Endothelial cell of umbilical vein (primary cell): ENCODE measurements at places on chromosomes 3 and 15. TPM values are rescaled to one million over a fixed set of nuclear protein-coding genes. Genes with fewer than 3 reads are reported as not detected.
A peak's percentile ranks its signal among the peaks of the same experiment; 100 is the strongest.

SOX2 gene
- 0.13 TPM in 1 of 2 replicates, not detected in the other for total RNA-seq

FGD5 gene
- total RNA-seq = 134 and 141 TPM in 2 replicates

HDC gene
- total RNA-seq = not detected in 2 replicates

LMCD1 gene
- total RNA-seq = 11.1 and 14.5 TPM in 2 replicates

CDHR4 gene
- total RNA-seq = not detected in 2 replicates

AGBL1 gene
- total RNA-seq = not detected in 2 replicates

RTP3 gene
- total RNA-seq = not detected in 2 replicates

RBP2 gene
- not detected in 2 replicates for total RNA-seq

PEX5L gene
- total RNA-seq = not detected in 2 replicates

GHRL gene
- not detected in 2 replicates for total RNA-seq

GUCA1C gene
- total RNA-seq = not detected in 2 replicates

DNA sequence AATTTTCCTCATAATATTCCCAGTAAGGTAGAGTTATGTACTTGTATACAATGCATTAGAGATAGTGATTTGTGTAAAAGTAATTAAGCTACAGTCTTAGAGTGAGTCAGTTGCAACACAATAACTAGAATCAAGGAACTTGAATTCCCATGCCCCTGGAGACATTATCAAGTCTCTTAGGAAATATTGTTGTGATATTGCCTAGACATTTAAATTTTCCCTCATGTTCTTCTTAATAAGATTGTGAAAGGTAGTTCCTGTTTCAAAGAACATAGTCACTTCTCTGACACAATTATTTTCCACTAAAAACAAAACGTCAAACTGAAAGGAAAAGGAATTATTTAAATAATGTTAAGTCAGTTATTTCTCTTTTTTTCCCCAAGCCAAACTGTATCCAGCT, 13.0 kb upstream of the ATP1B3 start:
- H3K4me1 ChIP-seq = peaks cover 19% of the 10 kb centered on the region
- no peak overlapping the region for H3K4me3 ChIP-seq
- no peaks in the 10 kb centered on the region for H3K36me3 ChIP-seq
- peak; percentile 30 for DNase-seq

- H3K27me3 ChIP-seq = peaks cover 22% of the 10 kb centered on the region
- DNase-seq = peak; percentile 27
- no peak overlapping the region for H3K4me3 ChIP-seq
- no peak overlapping the region for H3K27ac ChIP-seq
These were observed 74.0 kb upstream of the LIPC start for GRCh38 chr15:58357529-58358476.

- H3K4me3 ChIP-seq = no peak overlapping the region
- H3K36me3 ChIP-seq = no peaks in the 10 kb centered on the region
- peak overlapping the region; percentile 89 for H3K27ac ChIP-seq
These were observed 76.5 kb downstream of the MYO1E start for GRCh38 chr15:59296181-59296617.

DNA sequence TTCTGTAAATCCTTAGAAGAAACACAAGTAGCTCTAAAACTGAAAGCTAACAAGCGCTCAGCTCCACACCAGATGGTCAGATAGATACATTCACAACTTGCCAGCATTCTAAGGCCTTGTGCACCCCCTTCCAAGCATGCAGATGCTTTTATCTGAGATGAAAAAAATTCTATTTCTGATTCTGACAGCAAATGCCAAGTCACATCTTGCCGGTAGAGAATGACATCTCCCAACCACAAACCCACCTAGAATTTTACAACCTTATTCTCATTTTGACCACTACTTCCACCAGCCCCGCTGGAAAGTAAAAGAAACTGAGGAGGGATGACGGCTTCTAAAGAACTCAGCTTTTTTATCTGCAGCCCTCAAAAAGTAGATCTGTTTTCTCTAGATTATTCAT, 57.7 kb downstream of the SUMF1 start:
- no peak overlapping the region for H3K27ac ChIP-seq
- no peak for DNase-seq
- no peaks in the 10 kb centered on the region for H3K36me3 ChIP-seq
- H3K27me3 ChIP-seq = no peaks in the 10 kb centered on the region
- peaks cover 11% of the 10 kb centered on the region for H3K4me1 ChIP-seq

GRCh38 chr3:8532251-8532871, 30.7 kb downstream of the LMCD1 start:
- peaks cover 16% of the 10 kb centered on the region for H3K4me1 ChIP-seq
- no peak overlapping the region for H3K4me3 ChIP-seq
- peaks cover 1% of the 10 kb centered on the region for H3K36me3 ChIP-seq
- H3K27ac ChIP-seq = no peak overlapping the region
- no peaks in the 10 kb centered on the region for H3K27me3 ChIP-seq

GRCh38 chr3:109806929-109807328, 469.6 kb upstream of the DPPA4 start:
- DNase-seq = no peak
- no peaks in the 10 kb centered on the region for H3K27me3 ChIP-seq
- no peak overlapping the region for H3K4me3 ChIP-seq
- H3K4me1 ChIP-seq = no peaks in the 10 kb centered on the region

DNA sequence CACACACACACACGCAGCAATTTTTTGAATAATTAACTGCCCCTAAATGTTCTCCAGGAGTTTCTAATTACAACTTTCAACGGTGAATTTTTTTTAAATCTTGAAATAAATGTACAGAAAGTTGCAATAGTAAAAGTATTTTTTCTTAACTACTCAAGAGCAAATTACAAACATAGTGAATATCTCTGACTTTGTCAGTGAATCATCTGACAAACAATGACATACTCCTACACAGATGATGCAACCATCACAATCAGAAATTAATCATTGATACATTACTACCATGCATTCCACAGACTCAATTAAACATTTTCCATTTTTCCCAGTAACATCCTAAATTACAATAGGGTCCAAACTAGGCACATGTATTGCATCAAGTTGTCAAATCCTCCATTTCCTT, 597.3 kb downstream of the NAALADL2 start:
- H3K27ac ChIP-seq = no peak overlapping the region
- H3K36me3 ChIP-seq = no peaks in the 10 kb centered on the region
- DNase-seq = no peak
- no peaks in the 10 kb centered on the region for H3K4me1 ChIP-seq
- no peaks in the 10 kb centered on the region for H3K27me3 ChIP-seq

DNA sequence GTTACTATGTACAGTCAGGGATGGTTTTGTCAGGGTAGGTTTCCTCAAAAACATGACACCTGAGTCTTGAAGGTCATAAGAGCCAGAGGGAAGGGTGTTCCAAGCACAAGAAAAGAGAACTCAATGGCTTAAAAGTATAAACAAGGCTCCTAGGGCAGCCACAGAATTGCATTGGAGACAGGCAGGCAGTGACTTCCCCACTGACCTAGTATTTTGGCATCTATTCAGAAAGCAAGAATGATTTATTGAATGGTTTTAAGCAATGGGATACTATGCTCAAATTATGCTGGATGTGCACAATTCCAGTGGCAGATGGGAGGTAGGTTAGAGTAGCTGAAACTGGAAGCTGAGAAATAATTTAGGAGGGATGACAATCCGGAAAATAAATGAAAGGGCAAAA, 54.0 kb downstream of the TSC22D2 start:
- no peak for DNase-seq
- H3K4me1 ChIP-seq = no peaks in the 10 kb centered on the region
- H3K27me3 ChIP-seq = no peaks in the 10 kb centered on the region
- no peak overlapping the region for H3K27ac ChIP-seq
- no peak overlapping the region for H3K4me3 ChIP-seq
- H3K36me3 ChIP-seq = peaks cover 8% of the 10 kb centered on the region

- no peak for DNase-seq
- no peaks in the 10 kb centered on the region for H3K36me3 ChIP-seq
- H3K4me1 ChIP-seq = no peaks in the 10 kb centered on the region
- no peak overlapping the region for H3K27ac ChIP-seq
- no peaks in the 10 kb centered on the region for H3K27me3 ChIP-seq
These were observed 381.8 kb upstream of the EPHA3 start for GRCh38 chr3:88725440-88726165.

DNA sequence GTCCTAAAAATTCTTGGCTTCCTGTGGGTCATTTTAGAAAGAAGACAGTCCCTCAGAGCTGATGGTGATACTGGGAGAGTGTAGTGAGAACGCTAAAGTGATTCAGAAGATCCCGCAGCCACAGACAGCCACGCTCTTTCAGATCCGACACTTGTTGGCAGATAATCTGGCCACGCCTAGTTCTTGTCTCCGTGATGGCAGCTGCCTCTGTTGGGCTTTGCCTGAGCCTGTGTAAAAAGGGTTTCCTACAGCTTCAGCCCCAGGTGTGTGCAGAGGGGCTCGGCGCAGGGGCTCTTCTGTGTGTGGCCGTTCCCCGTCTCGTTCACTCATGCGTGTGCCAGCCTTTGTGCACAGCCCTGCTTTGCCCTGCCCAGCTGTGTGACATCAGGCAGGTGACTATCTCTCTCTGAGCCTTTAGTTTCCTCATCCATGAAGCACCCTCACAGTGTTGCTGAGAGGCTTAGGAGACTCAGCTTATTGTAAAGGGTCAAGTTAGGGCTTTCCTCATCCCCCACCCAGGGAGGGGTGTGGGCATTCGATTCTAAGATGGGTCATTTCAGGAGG, 6.3 kb downstream of the IRAK2 start:
- H3K4me3 ChIP-seq = no peak overlapping the region
- no peaks in the 10 kb centered on the region for H3K27me3 ChIP-seq
- no peak for DNase-seq
- H3K27ac ChIP-seq = no peak overlapping the region
- peaks cover 14% of the 10 kb centered on the region for H3K4me1 ChIP-seq
- no peaks in the 10 kb centered on the region for H3K36me3 ChIP-seq

GRCh38 chr15:95174301-95175259, 943.2 kb downstream of the MCTP2 start:
- no peak overlapping the region for H3K4me3 ChIP-seq
- no peaks in the 10 kb centered on the region for H3K36me3 ChIP-seq
- DNase-seq = peak; percentile 79
- no peaks in the 10 kb centered on the region for H3K27me3 ChIP-seq
- peak overlapping the region; percentile 95 for H3K27ac ChIP-seq

- peaks cover 11% of the 10 kb centered on the region for H3K27me3 ChIP-seq
- peak overlapping the region; percentile 88 for H3K27ac ChIP-seq
- peaks cover 18% of the 10 kb centered on the region for H3K4me1 ChIP-seq
- DNase-seq = peak; percentile 48
- H3K4me3 ChIP-seq = peak overlapping the region; percentile 48
These were observed 1.3 kb upstream of the ETV5 start for GRCh38 chr3:186109897-186110803.

- H3K36me3 ChIP-seq = peaks cover 2% of the 10 kb centered on the region
- H3K27me3 ChIP-seq = no peaks in the 10 kb centered on the region
- H3K27ac ChIP-seq = peak overlapping the region; percentile 98
- peaks cover 34% of the 10 kb centered on the region for H3K4me1 ChIP-seq
These were observed 414.9 kb downstream of the RBMS3 start for GRCh38 chr3:29695643-29696198.

DNA sequence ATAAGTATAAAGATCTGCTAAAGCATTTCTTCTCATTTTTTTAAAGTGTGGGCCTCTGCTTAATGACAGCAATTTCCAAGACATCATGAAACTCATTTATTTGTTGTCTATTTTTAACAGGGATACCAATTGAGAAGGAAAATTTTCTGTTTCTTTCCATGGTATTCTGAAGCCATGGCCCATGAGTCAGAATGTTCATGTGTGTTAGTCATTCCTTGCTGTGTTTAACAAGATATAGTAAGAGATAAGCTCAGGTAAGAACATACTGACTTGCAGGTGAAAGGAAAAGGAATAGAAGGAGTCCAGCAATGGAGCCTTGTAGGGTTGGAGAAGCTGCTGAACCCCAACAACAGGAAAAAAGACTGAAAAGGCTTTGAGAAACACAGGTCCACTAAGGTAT, 17.0 kb upstream of the ARID3B start:
- H3K4me1 ChIP-seq = peaks cover 17% of the 10 kb centered on the region
- no peaks in the 10 kb centered on the region for H3K27me3 ChIP-seq
- H3K27ac ChIP-seq = no peak overlapping the region
- H3K36me3 ChIP-seq = no peaks in the 10 kb centered on the region
- no peak overlapping the region for H3K4me3 ChIP-seq

DNA sequence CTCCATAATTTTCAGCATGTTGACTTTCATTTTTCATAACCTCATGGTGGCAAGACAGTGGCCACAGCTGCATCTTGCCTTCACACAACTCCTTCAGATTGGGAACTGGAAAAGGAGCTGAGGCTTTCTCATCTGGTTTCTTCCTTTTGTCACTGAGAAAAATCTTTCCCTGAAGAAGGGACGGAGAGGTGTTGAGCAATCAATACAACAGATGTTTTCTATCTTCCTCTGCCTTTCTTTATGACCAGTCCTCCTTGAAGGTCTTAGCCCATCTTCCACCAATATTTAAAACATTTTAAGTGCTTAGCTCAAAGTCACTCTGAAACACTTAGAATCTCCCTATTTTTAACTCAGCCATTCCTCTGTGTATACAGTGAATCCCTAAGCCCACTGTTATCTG, 11.9 kb downstream of the ZNF660 start:
- H3K4me1 ChIP-seq = no peaks in the 10 kb centered on the region
- H3K4me3 ChIP-seq = no peak overlapping the region
- H3K36me3 ChIP-seq = no peaks in the 10 kb centered on the region
- no peak overlapping the region for H3K27ac ChIP-seq
- no peaks in the 10 kb centered on the region for H3K27me3 ChIP-seq

DNA sequence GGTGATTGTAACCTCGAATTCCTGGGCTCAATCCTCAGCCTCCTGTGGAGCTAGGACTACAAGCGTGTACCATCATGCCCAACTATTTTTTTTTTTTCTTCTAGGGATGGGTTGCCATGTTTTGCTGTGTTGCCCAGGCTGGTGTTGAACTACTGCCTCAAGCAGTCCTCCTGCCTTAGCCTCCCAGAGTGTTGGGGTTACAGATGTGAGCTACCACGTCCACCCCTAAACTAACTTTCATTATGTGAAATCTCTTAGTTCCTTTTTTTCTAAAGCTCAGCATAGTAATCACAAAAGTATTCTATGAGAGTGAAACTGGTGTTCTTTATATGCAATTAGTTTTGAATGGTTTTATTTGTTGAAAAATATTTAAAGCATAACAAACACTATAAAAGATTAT, 92.1 kb downstream of the XRN1 start:
- H3K4me1 ChIP-seq = peaks cover 12% of the 10 kb centered on the region
- peaks cover 17% of the 10 kb centered on the region for H3K36me3 ChIP-seq
- no peak overlapping the region for H3K27ac ChIP-seq
- no peaks in the 10 kb centered on the region for H3K27me3 ChIP-seq

GRCh38 chr3:170644711-170645110, 58.8 kb upstream of the SLC7A14 start:
- H3K36me3 ChIP-seq = no peaks in the 10 kb centered on the region
- no peak overlapping the region for H3K4me3 ChIP-seq
- H3K27ac ChIP-seq = no peak overlapping the region
- no peaks in the 10 kb centered on the region for H3K27me3 ChIP-seq
- no peak for DNase-seq
- H3K4me1 ChIP-seq = no peaks in the 10 kb centered on the region

DNA sequence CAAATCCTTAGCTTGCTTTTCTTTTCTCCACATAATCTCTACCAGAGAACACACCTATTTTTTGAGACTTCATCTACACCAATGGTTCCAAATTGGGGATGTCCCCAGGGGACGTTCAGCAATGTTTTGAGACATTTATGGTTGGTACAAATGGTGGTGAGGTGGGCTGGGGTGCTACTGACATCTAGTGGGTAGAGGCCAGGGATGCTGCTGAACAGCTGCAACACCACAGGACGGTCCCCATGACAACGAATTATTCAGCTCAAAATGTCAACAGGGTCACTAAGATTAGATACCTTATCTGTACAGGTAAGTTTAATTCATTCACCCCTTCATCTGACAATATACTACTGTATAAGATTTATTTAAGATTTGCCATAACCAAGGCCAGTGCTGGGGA, 14.4 kb downstream of the GK5 start:
- no peaks in the 10 kb centered on the region for H3K27me3 ChIP-seq
- DNase-seq = peak; percentile 26
- H3K27ac ChIP-seq = no peak overlapping the region
- no peaks in the 10 kb centered on the region for H3K36me3 ChIP-seq
- H3K4me1 ChIP-seq = peaks cover 9% of the 10 kb centered on the region
- H3K4me3 ChIP-seq = no peak overlapping the region
